ENCODE measurements at places on chromosomes 11 and 22.
A peak's percentile ranks its signal among the peaks of the same experiment; 100 is the strongest.

DNA sequence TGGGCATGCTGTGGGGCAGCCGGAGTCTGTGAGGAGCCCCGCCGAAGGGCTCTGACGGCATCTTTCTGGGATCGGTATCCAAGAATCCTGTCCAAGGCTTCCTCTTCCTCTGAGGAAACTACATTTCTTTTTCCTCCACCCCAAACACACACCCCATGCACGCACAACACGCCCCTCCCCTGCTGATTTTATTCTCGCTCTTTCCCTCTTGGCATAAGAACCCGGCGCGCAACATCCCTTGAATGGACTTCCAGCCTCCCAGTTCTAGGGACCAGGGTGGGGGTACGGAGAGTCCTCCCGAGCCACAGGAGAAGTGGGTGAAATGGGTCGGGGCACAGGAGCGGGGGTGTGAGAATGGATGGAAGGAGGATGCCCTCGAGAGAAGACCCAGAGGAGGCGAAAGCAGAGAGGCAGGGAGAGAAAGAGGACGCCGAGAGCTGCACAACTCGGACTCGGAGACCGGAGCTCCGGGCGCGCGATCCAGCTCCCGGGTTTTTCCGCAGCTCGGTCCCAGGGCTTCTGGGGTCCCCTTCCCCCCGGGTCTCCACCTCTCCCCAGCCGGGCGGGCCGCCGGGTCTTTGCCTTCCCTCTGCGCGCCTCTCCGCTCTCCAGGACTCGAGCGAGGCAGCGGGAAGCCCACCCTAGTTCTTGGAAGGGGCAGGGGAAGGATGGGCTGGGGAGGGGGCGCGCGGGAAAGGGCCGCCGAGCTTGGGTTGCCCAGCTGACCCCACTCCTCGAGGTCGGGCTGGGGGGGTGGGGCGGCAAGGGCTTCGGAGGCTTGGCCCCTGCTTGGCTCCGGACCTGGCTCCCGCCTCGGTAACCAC is 1.5 kb upstream of the LARGE1 start:
- DNase-seq, result no peak

DNA sequence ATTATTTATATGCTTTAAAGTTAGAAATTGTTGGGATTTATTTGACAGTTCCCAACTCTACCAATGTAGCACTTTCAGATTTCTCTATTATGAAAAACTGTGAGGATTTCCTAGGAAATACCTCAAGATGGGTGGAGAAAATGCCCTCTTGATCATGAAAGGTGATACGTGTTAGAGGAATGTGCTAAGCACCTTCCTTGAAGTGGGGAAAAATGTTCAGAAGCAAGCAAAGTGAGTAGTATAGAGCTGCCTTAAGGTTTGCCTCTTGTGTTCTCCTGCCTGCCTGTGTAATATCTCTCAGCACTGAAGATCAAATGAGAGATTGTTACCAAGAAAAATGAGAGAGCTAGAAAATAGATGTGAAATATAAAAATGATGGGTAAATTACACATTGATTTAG is 58.2 kb downstream of the YAP1 start:
- no peak for DNase-seq

- DNase-seq, result no peak
Observed at GRCh38 chr11:68335683-68336082, 23.3 kb downstream of the LRP5 start.

DNA sequence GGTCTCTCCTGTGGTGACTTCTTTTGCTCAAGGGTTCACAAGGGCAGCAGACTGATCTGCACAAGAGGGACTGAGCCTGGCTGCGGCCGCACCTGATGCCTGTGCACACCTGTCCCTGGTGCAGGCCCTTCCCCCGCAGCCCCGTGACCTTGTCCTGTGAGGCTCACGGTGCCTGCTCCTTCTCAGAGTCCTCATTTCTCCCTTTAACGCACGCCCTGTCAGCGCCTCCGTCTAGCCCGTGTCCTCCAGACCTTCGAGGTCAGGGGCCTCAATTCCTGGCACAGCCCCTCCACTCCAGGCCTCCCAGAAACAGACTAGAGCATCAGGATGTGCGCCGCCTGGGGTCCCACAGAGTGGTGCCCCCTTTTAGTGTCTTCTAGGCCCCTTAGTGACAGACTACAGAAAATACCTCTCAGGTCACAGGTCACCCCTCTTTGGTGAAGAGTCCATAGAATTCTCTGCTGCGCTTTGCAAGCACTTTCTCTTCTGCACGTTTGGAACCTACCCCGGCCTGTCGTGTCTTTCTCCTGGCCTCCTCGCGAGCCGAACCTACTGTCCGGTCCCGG is 1.0 kb upstream of the DRD4 start:
- no peak for DNase-seq

DNA sequence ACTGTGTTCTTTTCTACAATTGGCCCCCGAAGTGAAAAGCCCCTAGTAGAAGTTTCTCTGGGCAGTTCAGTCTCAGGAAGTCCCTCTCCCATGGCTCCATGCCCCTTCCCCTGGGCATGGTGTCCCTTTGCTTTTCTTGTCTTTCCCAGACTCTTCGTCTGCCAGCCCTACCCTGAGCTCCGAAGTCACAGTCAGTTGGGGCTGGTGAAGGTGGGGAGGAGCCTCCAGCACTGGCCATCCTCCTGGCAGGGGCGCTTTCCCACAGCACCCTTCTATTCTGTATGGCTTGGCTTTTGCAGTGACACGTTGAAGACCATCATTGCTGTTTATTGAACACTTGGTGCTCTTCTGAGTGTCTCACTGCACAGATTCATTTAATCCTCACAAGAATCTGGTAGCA is 195.1 kb upstream of the CADM1 start:
- DNase-seq, result no peak

DNA sequence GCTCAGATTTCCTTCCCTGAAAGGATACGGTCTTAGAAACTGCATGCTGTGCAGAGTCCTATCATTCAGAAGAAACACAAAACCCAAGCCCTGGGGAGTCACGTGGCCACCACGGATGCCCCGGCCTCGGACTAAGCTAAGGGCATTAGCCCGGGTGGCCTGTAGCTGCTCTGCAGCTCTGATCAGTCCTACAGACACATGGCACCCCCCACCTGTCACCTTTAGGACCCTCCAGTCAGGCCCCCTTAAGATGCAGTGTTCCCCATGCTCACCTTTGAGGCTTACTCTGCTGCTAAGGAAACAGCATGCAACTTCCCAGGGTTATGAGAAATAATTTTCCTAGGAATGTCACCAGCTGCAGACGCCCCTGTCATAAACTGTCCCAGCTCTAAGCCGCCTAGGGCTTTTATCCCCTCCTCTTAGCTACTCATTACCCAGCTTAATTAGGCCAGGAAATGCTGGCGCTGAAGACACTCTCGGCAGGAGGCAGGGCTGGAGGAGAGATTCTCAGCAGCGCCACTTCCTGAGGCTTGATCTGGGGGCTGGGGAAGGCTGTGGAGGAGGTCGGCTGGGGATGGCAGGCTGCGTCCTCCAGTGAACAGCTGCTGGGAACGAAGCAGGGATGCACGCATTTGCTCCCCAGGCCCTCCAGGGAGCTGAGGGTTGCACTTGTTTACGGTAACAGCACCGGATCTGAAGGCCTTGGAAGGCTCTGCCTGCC is 47.2 kb upstream of the ADA2 start:
- no peak for DNase-seq

GRCh38 chr22:29207562-29208501 is 2.1 kb downstream of the EMID1 start:
- no peak for DNase-seq

DNA sequence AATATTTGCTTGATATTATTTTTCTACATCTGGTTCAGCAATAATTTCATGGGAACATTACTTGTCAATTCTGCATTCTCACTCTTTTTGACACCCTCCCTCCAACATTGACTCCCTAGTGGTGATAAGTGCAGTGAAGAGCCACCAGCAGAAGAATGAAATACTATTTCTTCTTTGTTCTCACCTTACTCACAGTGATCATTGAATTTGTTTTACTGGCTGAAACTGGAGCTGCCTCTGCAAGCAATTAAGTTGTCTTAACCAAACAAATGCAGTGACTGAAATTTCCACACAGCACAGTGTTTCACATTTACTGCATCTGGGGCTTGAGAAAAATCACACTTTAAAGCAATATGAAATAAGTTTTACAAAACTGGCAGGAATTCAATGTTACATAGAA is 189.8 kb downstream of the JRKL start:
- DNase-seq, result no peak

- no peak for DNase-seq
Observed at GRCh38 chr11:41267451-41267850, 192.0 kb downstream of the LRRC4C start.

- no peak for DNase-seq
Observed at GRCh38 chr11:10899121-10899830, 41.4 kb upstream of the ZBED5 start.

- no peak for DNase-seq
Observed at GRCh38 chr11:128367573-128367972, 219.8 kb downstream of the ETS1 start.

DNA sequence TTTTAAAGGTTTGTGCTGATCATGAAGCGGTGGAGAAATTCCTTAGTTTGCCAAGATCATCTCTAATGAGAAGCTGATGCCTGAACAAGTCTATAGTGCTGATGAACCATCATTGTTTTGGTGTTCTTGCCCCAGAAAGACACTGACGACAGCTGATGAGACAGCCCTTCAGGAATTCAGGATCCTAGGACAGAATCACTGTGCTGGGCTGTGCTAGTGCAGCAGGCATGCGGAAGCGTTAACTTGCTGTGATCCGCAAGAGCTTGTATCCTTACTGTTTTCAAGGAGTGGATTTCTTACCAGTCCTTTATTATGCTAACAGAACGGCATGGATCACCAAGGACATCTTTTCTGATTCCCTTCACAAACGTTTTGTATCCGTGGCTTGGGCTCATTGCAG is 104.1 kb downstream of the TBC1D22A start:
- no peak for DNase-seq

DNA sequence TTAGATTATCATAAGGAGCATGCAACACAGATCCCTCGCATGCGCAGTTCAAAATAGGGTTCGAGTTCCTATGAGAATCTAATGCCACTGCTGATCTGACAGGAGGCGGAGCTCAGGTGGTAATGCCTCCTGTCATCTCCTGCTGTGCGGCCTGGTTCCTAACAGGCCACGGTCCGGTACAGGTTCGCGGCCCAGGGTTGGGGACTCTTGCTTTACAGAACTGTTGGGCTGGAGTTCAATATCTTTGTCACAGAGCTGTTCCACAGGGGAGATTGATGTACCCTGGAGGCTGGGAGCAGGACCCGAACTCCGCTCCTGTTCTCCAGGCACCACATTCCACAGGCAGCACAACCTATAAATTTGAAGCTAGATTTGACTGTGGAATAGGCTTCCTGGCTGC is 358.1 kb upstream of the NARS2 start:
- DNase-seq, result no peak

DNA sequence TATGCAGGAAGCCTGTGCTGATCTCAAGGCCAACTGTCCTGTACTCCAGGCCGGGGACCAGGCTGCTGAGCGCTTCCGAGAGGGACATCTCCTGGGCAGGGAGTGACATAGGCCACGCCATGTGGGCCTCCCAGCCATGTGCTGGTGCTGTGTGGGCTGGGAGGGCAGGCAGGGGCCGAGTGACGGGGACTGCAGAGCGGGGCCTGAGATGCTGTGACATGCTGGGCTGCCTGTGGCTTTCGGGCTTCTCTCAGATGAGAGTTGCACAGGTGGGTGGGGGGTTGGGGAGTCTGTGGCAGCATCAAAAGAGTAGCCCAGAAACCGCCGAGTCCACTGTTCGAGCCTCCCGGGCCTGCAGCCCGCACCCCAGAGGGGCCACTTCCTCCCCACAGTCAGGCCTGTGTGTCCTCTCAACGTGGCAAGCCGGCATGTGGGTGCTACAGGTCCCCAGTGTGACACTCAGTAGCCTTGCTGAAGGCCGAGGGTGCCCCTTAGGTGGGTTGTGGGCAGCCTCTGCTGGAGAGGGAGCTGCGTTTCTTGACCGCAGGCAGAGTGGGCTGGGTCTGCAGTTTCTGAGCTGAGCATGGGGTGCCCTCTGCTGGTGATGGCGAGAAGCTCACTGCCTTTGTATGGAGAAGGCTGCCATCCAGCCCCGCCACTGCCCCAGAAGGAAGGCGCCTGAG is 101.2 kb downstream of the BCR start:
- DNase-seq, result peak; percentile 67

- no peak for DNase-seq
Observed at GRCh38 chr11:126840975-126841374, 159.6 kb downstream of the KIRREL3 start.

DNA sequence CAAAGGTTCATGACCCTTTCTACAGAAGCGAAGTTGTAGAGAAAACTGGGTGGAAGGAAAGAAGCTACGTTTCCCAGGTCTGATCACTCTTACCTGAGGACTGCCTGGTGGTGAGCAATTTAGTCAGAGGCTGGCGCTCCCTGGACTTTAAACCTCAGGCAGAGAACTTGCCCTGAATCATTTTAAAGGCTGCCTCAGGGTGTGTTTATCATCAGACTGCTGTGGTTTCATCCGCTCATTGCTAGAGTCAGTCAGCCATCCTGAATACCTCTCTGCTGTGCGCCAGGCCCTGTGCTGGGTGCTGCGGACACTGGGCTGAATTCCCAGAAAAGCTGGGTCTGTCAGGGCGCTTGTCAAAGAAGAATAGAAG is 2.7 kb downstream of the DTX4 start:
- DNase-seq, result no peak

DNA sequence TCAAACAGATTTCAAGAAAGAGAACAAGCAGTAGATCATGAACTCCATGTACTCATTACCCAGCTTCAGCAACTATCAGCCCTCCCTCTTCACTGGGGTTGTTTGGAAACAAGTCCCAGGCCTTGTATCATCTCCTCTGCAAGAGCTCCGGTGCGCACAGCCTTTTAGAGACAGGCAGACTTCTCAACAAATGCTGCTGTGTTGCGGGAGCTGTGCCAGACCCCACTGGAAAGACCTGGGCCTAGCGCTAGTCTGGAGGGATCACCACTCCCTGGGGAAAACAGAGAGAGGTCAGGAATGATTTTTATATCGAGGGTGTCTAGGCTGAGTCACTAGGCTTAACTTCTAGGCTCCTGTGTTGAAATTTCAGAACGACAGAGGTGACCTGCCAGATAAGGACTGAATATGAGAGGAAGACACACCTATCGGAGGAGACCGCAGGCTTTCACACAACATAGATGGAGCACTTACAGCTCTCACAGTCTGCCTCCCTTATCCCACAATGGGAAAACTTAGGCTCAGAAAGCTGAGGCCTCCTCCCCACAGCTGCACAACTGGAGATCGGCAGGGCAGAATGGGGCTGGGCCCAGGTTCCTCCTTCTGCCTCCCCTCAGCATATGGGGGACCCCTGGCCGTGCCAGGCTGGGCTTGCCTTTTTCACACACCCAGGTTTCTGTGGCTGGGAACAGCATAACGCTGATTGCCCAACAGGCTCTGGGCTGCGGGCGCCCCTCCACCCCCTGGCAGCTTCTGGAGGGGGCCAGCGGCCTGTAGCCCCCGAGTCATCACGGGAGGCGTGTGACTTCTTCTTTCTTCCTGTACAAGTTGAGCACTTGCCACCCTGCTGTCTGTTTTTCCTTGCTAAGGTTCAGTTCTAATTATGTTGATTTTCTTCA is 86.0 kb downstream of the PKNOX2 start:
- DNase-seq, result no peak
